Stimulated activated CD4-positive, alpha-beta T cell treated with anti-CD3 and anti-CD28 coated beads, Interleukin-4, amount 100 ng/mL, for 24 hours (primary cell): ENCODE measurements at places on chromosomes 5 and 9.

DNA sequence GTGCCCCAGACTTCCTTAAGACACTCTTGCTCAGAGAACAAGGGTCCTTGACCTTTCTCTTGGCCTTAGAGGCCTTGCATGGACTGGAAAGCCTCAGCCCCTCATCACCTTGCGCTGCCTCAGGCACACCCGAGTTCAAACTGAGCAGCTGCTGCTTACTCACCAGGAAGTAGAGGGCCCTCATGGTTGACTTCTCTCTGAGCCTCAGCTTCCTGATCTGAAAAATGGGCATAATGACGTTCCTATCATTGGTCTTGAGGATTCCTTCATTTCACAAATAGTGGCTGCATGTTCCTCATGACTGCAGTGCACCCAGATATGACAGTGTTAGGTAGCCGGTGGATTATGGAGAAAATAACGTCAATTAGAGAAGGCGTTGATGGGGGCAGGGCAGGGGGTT, 28.6 kb downstream of the IER5L start:
- no peak for DNase-seq

- DNase-seq = no peak
These were observed 53.3 kb downstream of the FOXD1 start for GRCh38 chr5:73395256-73395655.

DNA sequence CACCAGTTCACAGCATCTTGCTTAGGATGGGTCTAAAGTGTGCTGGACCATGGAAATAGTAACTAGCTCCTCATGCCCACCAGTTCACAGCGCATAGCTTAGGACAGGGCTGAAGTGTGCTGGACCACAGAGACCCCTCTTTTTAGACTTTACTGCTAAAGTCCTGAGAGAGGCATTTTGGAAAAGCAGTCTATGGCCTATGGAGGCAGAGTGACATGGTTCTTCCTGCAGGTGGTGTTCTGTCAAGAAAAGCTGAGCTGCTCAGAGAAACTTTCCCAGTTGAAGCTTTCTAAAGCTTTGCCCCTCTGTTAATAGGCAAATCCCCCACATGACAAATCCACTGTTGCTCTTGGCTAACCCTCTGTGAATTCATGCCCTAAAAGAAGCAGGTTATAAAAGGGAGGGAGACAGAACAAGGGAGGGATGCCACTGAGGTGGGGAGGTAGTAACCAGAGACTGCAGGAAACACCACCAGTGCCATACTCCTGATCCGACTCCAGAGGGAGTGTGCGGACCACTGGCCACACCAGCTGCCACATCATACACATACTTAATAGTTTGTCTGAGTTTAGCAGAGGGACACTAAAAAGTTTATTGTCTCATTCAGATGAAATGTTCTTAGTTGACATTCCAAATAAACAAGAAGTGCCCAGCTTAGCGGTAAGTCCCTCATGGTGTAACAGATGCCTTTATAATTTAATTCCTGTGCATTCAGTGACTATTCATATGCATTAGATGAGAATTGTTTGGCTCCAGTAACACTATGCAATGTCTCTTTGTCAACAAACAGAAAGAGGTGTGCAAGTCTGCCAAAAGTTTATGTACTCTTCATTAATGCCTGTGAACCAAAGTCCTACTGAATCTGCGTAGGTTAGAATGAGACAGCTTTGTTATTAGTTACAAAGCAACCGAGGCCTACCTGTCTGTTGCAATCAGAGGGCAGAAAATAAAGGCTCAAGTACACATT, 236.2 kb upstream of the NFIL3 start:
- DNase-seq = no peak

DNA sequence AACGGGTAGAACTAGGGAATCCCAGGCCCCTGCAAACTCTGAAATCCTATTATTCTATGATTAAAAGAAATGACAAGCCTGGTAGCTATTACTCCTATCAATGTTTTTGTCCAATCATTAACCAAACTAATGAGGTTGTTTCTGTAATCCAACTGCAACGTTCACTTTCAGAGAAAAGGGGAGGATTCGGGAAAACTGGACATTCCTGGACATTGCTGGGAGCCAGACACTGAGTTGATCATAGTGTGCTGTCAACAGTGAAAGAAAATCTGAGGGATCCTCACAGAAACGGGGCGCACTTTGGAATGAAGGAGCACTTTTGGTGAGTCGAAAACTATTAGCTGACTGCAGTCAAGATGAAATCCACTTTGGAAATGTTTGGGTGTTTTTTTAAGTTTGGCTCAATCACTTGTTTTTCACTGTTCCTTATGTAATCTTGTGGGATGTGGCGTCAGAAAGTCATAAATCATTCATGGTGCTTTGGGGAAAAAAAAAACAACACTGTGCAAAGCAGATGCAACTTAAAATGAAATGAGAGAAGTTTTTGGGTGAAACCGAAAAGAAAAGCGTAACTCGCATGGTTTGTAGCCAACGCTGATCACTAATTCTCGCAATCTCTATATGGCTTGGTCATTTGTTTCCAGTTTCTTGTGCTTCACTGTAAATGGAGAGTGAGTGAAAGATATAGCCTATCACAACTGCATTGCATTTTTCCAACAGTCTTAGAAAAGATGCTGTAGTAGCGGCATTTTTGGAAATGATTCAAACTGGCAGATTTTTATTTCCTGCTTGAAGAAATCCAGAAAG, 51.2 kb upstream of the ADRA1B start:
- no peak for DNase-seq

DNA sequence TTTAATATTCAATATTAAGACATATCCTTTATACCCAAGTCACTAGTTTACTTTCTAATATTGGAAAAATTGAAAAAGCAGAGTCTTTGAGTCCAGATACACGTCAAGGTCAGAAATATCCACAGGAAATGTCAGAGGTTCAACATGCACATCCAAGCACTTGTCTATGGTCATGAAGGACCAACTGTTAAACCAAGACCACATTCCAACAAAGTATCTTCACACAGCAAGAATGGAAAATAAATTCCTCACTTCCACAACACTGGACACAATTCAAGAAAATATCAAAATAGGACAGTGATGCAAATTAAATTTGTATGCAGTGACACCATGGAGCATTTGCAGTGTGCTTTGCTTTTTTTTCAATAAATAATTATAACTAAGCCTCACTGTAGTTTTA, 142.5 kb downstream of the GABRB2 start:
- no peak for DNase-seq

- no peak for DNase-seq
These were observed 37.0 kb downstream of the RNF130 start for GRCh38 chr5:180034564-180034963.

DNA sequence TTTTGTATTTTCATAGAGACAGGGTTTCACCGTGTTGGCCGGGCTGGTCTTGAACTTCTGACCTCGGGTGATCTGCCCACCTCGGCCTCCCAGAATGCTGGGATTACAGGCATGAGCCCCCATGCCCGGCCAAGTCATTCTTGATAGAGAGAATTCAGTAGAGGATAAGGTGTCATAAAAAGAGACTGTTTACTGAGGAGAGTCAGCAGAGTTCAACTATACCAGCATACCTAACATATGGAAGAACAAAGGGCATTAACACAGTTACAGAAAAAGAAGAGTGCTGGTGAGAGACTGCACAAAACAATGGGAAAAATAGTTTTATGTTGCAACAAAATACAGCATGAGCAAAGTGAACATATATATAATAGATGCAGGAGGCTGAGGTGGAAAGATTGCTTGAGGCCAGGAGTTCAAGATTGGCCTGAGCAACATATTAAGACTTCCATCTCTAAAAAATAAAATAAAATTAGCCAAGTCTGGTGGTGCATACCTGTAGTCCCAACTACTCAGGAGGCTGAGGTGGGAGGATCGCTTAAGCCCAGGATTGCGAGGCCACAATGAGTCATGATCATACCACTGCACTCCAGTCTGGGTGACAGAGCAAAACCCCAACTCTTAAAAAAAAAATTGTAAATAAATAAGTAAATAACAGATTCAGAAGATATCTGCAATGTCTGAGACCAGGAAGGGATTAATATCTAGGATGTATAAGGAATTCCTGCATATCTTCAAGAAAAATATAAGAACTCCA, 19.5 kb downstream of the B4GALT1 start:
- DNase-seq = no peak

GRCh38 chr5:98513380-98513779, 260.1 kb upstream of the RGMB start:
- DNase-seq = no peak
